Activated T-helper 1 cell treated with anti-CD3 and anti-CD28 coated beads, Interleukin-12 subunit alpha, Interleukin-12 subunit beta, Interleukin-2, Interleukin-4 antibody, amounts not matched to agents 30 ng/mL and 10 ng/mL and 1 ng/mL, durations not matched to agents 14 hours and 24 hours and 36 hours (primary cell): ENCODE measurements at places on chromosomes 3 and 15. TPM values are rescaled to one million over a fixed set of nuclear protein-coding genes. Genes with fewer than 3 reads are reported as not detected.

DNA sequence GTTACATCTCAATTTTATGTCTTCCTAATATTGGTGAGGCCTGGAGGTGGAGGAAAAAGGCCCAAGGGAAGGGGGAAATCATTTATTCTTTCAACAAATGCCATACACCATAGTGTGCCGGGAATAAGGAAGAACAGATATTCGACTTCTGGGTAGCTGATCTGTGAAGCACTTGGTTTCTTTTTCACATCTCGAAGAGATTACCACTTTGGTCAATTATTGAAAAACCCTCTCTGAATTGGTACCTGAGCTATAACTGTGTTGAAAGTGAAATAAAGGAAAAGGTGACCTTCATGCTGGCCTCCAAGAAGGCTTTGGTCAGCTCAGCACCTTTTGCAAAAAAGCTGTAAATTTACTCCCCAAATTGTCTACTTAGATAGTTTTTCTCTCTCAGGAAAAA, 14.2 kb upstream of the MB21D2 start:
- no peak overlapping the region for H3K27ac ChIP-seq
- H3K36me3 ChIP-seq: no peaks in the 10 kb centered on the region
- H3K27me3 ChIP-seq: peaks cover 6% of the 10 kb centered on the region
- H3K4me1 ChIP-seq: peaks cover 12% of the 10 kb centered on the region
- no peak overlapping the region for H3K4me3 ChIP-seq

DNA sequence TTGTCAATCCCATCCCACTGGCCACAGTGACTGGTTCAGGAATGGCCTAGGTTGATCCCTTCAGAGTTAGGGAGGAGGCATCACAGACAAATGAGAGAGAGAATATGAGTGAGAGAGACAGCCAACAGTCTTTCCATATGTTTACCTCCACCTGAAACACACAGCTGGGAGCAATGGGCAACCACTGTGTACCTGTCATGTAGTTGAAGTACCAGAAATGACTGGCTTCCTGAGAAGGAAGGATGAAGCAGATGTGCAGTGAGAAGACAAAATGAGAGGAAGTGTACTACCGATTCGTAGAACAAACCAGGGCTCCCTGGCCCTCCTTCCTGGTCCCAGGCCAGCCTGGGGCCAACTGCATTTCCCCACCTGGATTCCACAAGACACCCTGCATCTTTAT, 27.4 kb downstream of the SRGAP3 start:
- no peaks in the 10 kb centered on the region for H3K36me3 ChIP-seq
- no peak overlapping the region for H3K4me3 ChIP-seq
- H3K4me1 ChIP-seq: peaks cover 32% of the 10 kb centered on the region
- H3K27ac ChIP-seq: no peak overlapping the region

DNA sequence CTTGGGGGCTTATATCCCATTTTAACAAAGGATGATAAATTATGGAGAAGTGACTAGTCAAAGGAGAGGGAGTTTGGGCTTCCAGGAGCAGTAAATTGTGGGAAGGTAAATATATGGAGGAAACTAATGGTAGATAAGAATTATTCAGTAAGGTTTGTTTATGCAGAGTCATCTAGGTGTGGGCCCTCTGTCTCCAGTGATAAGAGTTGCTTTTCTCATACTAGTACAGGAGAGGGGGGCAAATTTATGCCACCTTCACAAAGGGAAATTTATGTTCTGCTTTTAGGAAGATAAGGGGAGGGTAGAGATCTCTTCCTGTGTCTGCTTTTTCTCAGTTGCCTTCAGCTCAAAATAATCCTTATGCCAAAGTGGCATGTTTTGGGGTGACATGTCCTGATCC, 383.7 kb upstream of the PPP2R3A start:
- DNase-seq: no peak
- no peaks in the 10 kb centered on the region for H3K4me1 ChIP-seq
- H3K27me3 ChIP-seq: no peaks in the 10 kb centered on the region

GRCh38 chr15:71042356-71042922, 72.8 kb upstream of the THSD4 start:
- H3K27ac ChIP-seq: no peak overlapping the region
- no peaks in the 10 kb centered on the region for H3K36me3 ChIP-seq
- peaks cover 2% of the 10 kb centered on the region for H3K27me3 ChIP-seq
- no peaks in the 10 kb centered on the region for H3K4me1 ChIP-seq
- no peak overlapping the region for H3K4me3 ChIP-seq

The TRH gene
- not detected in 2 replicates for total RNA-seq
